Naive thymus-derived CD4-positive, alpha-beta T cell (primary cell): ENCODE measurements at places on chromosomes 16 and 17. TPM values are rescaled to one million over a fixed set of nuclear protein-coding genes. Genes with fewer than 3 reads are reported as not detected.
A peak's percentile ranks its signal among the peaks of the same experiment; 100 is the strongest.

Gene RTN4RL1
- total RNA-seq = 0.49 TPM

Gene PYDC1
- not detected for total RNA-seq

Gene RAB11FIP3
- total RNA-seq = 46.2 TPM

DNA sequence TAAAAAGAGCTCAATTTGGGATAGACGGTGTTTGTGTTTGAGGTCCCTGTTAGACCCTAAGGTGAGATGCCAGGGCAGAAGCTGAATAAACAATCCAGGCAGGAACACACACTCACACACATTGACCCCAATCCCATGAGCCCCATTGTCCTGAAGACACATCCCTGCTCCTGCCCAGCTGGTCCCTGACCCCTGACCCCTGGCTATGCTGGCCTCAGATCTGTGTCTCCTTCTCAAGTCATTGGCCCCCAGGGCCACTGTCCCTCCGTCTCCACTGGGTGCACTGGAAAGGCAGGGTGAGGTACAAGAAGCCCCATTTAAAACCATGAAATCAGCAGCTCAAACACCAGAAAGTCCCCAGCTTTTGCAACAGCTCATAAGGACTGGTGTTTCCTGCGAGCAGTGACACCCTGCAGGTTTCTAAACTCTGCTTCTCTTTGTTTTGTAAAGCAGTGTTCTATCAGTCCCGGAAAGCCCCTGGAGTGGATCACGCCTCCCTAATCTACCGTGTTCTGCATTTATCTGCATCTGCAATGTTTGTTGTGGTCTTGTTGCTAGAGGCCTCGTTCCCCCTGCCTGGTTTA is 18.0 kb upstream of the ASGR2 start:
- DNase-seq = peak; percentile 70

Gene UBN1
- total RNA-seq = 40.0 TPM

Gene NLRC3
- 70.0 TPM for total RNA-seq

GRCh38 chr16:48076455-48077012 is 79.3 kb downstream of the ABCC12 start:
- no peak for DNase-seq

Gene KPNA2
- total RNA-seq = 161 and 163 TPM in 2 replicates

Gene FA2H
- total RNA-seq = not detected

- no peak for DNase-seq
Observed at GRCh38 chr16:52099382-52099781, 447.6 kb downstream of the TOX3 start.

DNA sequence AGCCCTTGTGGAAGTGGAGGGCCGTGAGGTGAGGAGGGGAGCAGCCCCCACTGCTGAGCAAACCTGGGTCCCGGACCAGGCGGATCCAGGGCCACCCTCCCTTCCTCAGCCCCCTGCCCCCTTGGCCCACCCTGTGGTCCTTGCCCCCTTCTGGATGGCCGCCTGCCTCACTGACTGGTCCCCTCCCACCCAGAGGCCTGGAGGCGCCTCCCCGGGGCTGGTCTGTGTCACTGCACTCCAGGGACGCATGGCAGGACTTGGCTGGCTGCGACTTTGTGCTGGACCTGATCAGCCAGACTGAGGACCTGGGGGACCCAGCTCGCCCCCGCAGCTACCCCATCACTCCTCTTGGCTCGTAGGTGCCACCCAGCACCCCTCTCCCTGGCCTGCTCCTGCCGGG is 19.2 kb upstream of the SMIM5 start:
- no peak for DNase-seq
